GOT3 (cell line): ENCODE measurements at places on chromosomes 2 and 18.

- no peak for DNase-seq
Observed at GRCh38 chr2:48414980-48415835, 114.7 kb upstream of the STON1 start.

GRCh38 chr2:55120634-55121359, 70.5 kb upstream of the RTN4 start:
- DNase-seq = no peak

DNA sequence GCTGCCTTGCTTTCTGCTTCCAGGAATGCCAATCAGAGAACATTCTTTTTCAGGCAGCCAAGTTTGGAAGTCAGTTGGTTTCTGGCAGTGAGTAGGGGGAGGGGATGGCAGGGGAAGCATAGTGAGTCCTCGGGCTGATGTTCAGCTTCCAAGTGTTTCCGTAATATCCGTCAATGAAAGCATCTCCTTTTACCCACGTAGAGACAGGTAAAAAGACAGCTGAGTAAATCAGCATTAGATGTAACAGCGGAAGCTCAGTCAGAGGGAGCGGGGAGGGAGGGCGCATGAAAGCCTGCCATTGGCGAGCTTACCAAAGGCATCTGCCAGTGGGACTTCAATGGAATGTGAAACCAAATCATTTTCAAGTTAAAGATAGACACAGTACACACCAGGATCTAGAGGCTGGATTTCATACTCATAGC, 117.1 kb upstream of the DTNA start:
- DNase-seq = no peak

- DNase-seq = no peak
Observed at GRCh38 chr18:70491734-70492348, 203.0 kb downstream of the SOCS6 start.

GRCh38 chr2:143779021-143779420, 649.8 kb downstream of the ARHGAP15 start:
- no peak for DNase-seq

GRCh38 chr2:81078631-81079030, 774.1 kb upstream of the LRRTM1 start:
- no peak for DNase-seq

DNA sequence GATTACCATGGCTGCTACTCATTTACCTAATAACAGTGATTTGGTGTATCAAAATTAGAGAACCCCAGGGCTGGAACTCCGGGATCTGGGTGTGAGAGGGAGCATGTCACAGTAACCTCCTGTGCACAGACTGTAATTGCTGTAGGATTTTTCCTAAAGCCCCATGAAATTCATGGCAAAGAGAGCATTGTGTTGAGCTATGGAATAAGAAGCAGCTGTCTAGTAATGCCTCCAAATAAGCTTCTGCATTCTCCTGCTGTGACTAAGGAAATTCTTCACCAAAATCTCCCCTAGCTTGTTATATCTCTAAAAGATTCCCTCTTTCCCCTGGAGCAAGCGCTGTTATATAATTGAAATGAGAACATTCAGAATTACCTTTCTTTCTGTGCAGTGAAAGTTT, 158.1 kb upstream of the SPATS2L start:
- DNase-seq = no peak

GRCh38 chr2:85770786-85771409, 17.1 kb downstream of the ATOH8 start:
- DNase-seq = no peak

DNA sequence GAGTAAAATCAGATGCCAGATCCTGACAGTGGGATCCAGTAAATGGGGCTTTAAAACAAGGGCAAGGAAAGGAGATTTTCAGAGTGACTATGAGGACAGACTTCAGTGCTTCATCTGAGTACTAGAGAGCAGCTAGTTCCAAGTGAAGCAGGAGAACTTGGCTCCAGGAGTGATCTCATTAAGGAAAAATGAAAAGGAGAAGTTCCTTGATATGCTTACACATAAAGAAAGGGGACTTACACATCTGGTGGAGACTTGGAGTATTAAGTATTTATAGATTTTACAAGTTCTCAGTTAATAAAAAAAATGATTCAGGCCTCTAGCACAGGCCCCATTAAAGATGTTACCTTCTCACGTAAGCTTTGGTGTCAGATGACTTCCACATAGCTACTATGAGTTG, 105.8 kb downstream of the ICOS start:
- no peak for DNase-seq

DNA sequence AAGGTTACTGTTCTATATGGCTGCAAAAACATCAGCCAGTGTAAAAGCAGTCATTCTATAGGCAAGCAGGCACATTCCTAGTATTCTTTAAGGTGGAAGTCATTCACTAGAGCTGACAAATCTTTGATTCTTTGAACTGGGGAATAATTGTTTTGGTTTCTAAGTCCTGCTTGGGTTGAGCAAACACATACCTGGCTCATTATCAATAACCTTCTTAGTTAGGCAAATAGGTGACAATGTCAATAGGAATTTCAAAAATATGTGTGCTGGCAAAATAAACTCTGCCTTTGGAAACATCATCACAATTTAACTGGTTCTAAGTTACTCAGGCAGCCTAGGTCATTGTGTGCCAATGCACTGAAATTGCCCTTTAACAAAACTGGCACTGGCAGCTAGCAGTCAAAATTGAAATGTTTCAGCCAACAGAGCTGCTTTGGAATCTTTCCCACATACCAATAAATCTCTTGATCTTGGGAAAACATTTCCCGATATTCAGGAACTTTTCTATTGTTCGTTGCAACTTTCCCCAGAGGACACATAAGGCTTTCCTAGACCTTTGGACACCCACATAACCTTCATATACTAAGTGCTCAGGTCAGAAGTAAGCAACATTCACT, 402.0 kb upstream of the MMADHC start:
- no peak for DNase-seq

- DNase-seq = no peak
Observed at GRCh38 chr2:113896791-113897190, 6.9 kb downstream of the ACTR3 start.

GRCh38 chr2:232342635-232343565, 35.7 kb upstream of the ALPP start:
- no peak for DNase-seq

DNA sequence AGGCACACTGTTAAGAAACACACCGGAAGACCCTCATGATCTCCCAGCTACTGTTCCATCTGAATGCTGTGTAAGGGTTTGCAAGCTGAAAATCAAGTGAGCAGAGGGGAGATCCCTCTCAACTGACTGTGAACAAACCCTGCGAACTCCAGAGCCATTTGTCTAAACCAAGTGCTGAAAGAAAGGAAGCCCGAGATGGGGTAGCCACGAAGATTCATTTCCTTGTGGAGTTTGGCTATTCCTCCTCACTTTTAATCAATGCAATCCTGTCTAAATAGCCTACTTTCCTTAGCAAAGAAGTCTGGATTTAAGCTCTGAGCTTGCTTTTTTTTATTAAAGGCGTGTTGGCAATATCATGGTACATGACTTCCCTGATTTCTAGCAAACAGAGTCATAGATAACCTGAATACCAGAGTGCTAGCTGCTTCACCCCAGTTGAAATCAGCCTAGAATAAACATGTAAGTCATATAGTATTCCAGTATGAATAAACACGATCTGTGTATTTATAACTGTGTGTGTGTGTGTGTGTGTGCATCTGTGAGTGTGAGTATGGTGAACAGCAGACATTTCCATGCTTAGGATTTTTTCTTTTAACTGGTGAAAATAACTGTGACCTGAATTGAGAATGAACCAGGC, 365.2 kb downstream of the ZNF521 start:
- no peak for DNase-seq

DNA sequence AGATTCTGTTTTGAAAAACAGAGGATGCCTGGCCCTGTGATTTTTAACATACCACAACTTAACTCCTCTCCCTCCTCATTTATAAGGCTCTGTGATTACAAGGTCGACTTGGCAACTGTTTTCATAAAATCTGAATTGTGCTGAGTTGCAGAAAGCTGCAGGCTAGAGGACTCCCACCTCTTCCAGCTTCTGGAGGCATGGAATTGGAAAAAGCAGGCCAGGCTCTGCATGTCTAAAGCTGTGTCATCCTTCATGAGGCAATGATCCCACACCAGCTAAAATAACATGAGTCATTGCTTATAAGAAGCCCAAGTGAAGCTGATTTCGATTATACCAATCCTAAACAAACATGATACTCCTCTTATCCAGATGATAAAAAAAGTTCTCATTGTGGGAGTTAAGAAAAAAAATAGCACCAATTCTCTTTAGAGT, 11.7 kb downstream of the ARHGAP28 start:
- no peak for DNase-seq

DNA sequence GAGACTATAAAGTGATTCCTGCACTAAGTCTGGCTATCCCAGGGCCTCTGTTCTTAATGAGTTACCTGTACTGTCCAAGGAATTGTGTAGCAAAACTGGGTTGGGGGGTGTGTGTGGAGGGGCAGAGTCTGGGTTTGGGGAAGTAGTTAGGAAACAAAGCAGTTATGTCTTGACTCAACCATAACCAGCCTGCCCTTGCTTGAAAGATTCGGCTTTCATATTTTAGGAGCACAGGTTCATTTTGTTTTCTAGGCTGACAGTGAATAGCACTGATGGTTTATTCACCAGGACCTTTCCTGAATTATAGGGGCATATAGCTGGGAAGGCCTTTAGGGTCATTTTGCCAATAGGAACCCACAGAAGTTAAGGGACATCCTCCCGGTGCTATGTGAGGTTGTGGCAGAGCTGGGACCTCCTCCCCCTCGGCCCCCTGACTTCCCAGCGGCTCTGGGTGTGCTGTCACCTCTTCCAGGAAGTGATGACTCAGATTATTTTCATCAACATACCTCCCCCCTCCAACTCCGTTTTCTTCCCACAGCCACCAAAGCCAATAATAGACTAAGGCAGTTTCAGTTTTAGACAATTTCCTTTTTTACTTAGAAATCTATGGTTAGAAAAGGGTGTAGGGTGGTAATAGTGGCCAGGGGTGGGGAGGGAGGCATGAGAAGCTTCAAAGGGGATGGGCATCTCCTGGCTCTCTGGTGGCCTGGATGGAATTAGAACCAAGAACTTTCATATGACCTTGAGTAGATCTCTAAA, 44.8 kb downstream of the SETBP1 start:
- no peak for DNase-seq

DNA sequence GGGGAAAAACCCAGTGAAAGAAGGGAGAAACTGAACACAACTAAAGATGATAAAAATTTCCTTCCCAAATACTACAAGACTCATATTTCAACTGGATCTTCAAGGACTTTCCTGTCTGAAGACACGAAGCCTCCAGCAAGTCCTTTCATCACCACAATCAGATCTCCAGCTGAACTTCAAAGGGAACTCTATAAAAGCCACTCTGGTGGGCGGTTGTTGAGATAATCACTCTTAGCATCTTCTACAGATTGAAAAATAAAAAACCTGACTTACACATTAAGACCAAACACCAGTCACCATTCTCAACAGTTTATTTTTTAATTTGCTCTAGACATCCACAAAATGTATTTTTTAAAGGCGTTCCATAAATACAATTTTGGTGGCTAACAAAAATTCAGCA, 4.4 kb downstream of the REV1 start:
- no peak for DNase-seq

GRCh38 chr2:142994665-142995064, 117.2 kb downstream of the KYNU start:
- DNase-seq = no peak

- no peak for DNase-seq
Observed at GRCh38 chr2:46394649-46395510, 84.5 kb upstream of the TMEM247 start.

DNA sequence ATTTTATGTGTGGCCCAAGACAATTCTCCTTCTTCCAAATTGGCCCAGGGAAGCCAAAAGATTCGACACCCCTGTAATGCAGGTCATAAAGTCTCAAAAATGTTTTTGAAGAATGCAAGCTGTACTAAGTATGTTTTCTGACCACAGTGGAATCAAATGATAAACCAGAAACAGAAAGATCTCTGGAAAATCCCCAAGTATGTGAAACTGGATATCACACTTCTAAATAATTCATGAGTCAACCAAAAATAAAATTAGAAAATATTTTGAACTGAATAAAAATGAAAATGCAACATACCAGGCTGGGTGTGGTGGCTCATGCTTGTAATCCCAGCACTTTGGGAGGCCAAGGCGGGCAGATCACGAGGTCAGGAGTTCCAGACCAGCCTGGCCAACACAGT, 34.1 kb upstream of the UBE2F start:
- DNase-seq = no peak

- DNase-seq = no peak
Observed at GRCh38 chr18:7741640-7742039, 174.5 kb downstream of the PTPRM start.
